NCI-H1694 treated with DMSO at 0.1 percent for 48 hours (cell line): ENCODE measurements at places on chromosomes 3 and 15.

DNA sequence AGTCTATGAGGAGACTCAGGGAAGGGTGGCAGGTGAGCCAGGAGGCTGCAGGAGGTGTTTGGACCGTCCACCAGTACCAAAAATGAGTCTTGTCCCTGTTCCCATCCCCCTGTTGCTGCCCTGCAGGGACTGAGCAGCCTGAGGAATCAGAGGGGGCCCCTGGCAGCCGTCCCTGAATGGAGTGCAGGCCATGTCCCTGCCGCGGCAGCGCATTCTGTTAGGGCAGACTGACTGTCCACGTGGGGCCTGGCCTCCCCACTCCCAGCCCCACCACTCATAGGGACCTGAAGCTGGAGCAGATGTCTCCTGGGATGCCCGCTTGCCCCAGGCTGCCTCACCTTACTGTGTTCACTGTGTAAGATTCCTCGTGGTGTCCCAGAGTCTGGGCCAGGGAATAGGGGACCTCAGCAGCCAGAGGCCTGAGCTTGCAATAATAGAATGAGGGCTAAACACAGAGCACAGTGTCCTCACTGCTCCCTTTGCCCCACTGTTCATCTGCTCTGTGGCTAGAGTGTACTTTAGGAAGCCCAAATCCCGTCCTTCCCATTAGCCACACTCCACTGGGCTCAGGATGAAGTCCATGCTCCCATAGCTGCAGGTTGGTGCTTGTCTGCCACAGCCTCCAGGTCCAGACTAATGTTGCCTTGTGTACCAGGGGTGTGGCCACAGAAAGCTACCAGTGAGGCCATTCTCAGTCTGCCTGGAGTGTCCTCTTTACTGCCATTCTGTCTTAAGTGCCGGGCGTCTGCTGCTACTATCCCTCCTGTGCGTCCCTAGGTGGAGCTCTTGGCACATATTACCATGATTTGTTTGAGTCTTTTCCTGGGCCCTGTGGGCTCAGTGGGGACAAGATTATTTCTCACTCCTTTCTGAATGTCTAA lies 63.2 kb downstream of the HCN4 start:
- peak; percentile 77 for DNase-seq

DNA sequence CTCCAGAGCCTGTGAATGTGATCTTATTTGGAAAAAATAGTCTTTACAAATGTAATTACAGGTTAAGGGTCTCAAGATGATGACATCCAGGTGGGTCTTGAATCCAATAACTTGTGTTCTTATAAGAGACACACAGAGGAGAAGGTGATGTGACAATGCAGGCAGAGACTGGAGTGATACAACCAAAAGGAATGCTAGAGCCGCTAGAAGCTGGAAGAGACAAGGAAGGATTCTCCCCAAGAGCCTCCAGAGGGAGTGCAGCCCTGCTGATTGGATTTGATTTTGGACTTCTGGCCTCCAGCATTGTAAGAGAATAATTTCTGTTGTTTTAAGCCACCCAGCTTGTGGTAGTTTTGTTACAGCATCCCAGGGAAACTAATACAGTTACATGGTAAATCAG lies 9.7 kb downstream of the MYH15 start:
- no peak for DNase-seq

- DNase-seq = no peak
Observed at GRCh38 chr3:25287291-25287884, 140.7 kb upstream of the RARB start.

GRCh38 chr15:95864467-95864886 lies 466.0 kb upstream of the NR2F2 start:
- DNase-seq = no peak

DNA sequence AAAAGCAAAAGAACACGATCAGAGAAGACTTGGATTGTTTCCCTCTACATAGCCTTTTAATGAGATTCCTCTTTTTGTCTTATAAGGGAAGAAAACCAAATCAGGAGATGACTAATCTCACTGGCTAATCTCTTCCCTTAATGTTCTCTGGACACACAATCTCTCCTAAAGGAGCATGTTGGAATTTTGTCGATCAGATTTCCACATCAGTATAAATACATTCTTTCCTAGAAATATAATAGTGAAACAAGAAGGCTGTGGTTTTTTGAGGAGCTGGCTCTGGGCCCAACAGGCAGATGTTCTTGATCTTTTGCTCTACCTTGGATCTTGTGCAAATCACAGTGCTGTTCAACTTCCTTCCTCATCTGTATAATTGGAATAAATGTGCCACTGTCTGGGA lies 94.0 kb downstream of the GTPBP8 start:
- no peak for DNase-seq

DNA sequence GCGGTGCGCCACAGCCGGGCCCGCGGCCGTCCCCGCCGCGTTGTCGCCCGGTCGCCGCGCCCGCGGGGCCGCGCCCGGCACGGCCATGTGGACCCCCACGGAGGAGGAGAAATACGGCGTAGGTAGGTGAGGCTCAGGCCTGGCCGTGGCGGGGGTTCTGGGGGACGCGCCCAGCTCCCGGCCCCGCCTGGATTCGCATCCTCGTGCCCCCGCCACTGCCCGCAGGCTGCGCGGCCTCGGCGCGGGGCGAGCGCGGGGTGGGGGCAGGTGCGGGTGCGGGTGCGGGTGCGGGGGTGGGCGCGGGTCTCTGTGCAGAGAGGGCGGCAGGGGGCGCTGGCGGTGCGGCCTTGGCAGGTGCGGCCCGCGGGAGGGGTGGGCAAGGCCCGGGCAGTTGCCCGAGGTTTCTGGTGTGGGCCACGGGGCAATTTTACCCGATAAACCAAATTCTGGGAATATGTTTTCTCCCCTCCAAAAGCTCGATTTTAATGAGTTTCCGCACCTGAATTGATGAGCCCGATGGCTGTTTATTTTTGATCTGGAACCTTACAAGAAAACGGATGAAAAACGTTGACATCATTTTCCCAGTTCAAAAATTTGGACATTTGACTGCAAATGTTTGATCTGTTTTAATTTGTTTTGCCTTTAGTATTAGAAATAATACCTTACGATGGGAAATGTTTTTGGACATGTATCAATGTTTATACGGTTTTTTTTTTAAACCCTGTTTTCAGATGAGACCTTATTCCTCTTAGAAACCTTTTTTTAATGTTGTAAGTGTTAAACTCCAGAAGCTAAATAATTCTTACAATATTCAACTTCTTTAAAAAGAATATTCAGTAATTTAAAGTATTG lies 678 bp downstream of the DOCK3 start:
- DNase-seq = no peak

- DNase-seq = no peak
Observed at GRCh38 chr15:32885713-32886112, 167.9 kb downstream of the GREM1 start.

DNA sequence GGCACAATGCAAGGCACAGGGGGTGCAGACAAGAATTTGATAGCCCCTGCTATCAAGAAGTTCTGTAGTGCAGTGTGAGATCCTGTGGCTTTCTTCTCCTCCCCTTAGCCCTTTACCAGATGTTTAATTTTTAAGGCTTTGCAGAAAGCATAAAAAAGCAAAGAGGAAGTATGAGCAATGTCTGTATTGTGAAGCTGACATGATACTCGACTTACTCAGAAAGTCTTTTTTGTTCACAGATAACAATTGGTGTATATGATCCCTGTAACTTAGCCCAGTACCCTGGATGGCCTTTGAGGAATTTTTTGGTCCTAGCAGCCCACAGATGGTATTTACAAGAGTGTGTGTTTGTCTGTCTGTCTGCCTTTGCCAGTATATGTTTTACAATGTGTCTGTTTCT lies 58.9 kb downstream of the ATG7 start:
- DNase-seq = no peak

GRCh38 chr3:138987181-138987580 lies 18.9 kb downstream of the PRR23A start:
- no peak for DNase-seq

DNA sequence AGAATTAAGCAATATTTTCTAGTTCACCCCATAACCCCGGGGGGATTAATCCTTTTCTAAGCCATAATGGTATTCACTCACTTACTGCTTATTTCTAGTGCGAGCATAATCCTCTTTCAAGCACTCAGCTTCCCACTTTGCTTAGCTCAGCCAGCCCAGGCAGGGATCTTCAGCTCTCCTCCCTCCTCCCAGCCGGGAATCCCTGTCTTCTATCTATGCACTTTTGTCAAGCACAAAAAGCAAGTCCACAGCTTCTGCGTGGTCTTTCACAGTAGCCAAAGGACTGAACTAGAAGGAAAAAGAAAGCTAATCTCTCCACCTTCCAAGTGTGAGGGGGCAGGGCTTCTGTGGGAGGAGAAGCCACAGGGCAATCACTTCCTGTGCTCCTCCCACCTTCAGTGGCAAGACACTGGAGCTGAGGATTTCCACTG lies 62.8 kb downstream of the PEX5L start:
- DNase-seq = no peak

DNA sequence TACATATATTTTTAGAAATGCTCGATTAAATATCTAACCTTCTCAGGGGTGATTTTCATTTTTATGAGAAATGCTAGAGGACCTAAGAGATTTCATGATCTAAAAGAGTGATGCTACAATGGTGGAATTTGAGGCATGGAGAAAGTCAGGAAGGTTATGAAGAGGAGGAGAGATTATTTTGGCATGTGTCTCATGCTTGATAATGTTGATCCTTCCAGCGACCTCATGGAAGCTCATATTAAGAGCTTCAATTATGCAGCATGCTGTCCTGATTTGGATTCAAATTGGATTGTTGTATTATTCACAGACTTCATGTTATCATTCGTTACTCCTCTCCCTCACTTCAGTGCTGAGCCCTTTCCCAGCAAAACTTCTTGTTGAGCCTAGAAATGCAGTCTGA lies 112.5 kb downstream of the RAP2B start:
- DNase-seq = no peak

- DNase-seq = no peak
Observed at GRCh38 chr3:127458696-127459604, 131.6 kb downstream of the TPRA1 start.

DNA sequence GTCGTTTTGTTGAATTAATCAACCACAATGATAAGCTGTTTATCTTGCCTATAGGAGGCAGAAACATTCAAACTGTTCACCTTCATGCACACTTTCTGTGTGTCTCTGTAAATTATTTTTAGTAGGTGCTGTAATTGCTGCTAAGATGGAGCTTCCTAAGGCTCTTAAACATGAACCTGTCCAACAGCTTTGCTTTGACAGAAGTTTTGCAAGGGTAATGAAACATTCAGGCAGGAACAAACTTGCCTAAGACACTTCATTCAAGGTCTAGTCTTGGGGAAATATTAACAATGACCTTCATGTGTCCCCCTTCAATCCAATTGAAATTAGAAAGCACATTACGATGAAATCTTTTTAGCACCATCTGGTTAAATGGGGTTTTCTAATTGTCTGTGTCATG lies 156.1 kb downstream of the DIPK2A start:
- no peak for DNase-seq
